ENCODE measurements at places on chromosomes 12 and 14.

- DNase-seq: peak; percentile 89
Observed at GRCh38 chr12:26870491-26871419, 37.8 kb upstream of the ITPR2 start.

- no peak for DNase-seq
Observed at GRCh38 chr12:11568762-11569478, 80.6 kb upstream of the ETV6 start.

- peak; percentile 77 for DNase-seq
Observed at GRCh38 chr12:6383572-6384498, at the start of gene LTBR. Gene LTBR, plus strand, starts transcription at chr12:6384162. Its CDS starts 197 bp downstream, at chr12:6384359.

- no peak for DNase-seq
Observed at GRCh38 chr12:54654926-54655325, 6.8 kb upstream of the DCD start.

DNA sequence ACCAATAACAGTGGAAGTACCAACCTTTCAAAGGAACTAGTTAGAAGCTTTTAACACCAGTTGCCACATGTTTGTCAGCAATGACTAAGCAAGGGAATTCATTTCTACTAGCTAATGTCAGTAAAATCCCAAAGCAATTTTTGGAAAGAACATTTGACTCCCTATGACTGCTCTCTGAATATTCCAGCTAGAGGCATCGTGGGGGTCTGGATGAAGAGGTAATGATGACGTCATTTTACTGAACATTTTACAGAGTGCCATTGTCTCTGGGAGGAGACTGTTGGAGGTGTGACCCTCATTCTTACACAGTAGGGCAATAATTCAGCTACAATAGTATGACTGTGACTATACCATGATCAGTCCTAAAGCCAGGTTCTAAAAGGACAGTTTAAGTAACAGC, 204.8 kb downstream of the ITPR2 start:
- DNase-seq: peak; percentile 71

DNA sequence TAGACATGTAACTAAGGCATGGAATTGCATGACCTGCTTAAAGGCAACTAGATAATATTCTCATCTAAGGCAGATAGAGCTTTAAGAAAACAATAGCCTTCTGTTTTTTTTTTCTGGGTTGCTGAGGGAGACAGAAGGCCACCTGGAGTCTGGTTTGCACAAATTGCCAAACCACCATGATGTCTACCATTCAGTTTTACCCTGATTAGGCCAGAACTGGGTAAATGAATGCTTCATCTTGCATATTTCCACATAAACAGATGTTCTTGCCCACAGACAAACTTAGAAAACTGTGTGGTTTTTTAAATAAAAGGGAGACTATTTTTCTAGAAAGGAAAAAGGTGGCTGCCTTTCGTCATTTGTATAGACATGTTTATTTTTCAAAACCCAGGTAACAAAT, 278.7 kb upstream of the PRICKLE1 start:
- no peak for DNase-seq

DNA sequence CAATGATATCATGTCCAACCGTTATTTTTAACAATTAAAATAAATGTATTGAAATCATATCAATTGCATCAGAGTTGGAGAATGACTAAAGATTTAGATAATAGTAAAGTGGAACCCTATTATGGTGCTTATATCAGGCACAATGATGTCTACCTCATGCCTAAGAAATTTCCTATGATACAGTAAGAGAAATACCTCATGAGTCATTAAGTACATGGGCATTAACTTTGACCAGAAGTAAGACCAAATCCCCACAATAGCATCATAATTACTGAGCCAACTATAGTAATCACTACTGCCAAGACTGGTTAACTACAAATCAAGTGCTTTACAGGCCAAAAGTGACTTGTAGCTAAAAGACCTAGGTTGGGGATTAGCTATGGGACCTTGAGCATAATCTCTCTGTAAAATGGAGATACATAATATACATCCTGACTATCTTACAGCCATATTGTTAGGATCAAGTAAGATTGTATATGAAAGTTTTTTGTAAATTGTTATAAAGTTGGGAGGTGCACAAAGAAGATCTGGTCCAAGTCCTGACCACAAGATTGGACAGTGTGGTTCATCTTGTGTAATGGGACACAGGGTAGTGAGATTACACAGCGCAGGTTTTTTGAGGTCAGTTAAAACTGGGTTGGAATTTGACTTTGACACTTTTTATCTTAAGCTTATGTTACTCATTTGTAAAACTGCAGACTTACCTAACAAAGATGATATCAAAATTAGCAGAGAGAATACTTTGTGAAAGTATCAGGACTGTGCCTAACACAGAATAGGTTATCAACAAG, 60.5 kb downstream of the ERGIC2 start:
- peak; percentile 90 for DNase-seq

DNA sequence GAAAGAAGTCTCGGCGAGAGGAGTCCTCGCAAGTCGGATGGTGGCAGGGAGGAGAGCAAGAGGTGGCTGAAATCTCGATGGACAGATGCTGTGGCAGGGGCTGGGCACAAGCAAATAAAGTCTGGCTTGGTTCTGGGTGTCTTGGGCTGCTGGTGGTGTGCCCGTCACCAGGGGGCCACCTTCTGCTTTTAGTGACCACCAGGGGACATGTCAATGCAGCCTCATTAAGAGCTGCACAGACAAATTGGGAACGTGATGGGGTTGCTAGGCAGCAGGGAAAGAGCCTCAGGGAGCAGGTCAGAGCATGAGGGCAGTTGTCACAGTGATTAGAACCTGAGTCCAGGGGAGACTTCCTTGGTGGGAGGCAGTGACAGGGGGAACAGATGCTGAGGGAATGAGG, 44.0 kb downstream of the LRRC74A start:
- DNase-seq: no peak

- no peak for DNase-seq
Observed at GRCh38 chr12:114194956-114195355, 211.0 kb downstream of the TBX5 start.

DNA sequence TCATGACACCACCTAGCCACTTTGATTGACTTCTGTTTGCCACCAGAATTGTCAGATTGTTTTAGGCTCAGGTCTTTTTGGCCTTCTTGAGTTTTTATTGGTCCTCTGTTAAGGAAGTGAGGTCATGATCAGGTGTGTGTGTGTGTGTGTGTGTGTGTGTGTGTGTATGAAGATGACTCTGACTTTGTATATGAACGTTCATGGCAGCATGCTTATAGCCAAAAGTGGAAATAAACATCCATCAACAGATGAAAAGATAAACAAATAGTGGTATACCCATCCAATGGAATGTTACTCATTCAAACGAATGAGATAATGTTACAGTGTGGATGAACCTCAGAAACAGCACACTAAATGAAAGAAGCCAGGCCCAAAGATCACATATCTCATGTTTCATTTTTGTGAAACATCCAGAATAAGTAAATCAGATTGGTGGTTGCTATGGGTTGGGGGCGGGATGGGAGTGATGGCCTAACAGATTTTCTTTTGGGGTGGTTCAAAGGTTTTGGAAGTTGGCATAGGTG, 258.6 kb downstream of the KTN1 start:
- no peak for DNase-seq

- no peak for DNase-seq
Observed at GRCh38 chr14:101937926-101938767, 26.2 kb upstream of the DYNC1H1 start.

GRCh38 chr14:74756326-74756725, 6.8 kb upstream of the YLPM1 start:
- DNase-seq: no peak

DNA sequence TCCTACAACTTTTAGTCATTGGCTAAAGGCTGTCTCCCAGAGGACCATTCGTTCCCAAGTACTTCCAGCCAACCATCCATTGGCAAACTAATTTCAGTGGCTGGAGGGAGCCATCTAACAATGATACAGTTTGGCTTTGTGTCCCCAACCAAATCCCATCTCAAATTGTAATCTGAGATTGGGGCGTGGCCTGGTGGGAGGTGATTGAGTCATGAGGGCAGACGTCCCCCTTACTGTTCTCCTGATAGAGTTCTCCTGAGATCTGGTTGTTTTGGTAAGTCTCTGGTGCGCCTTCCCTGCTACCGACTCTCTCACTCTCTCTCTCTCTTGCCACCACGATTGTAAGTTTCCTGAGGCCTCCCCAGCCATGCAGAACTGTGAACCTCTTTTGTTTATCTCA, 99.7 kb upstream of the FUT8 start:
- DNase-seq: no peak

DNA sequence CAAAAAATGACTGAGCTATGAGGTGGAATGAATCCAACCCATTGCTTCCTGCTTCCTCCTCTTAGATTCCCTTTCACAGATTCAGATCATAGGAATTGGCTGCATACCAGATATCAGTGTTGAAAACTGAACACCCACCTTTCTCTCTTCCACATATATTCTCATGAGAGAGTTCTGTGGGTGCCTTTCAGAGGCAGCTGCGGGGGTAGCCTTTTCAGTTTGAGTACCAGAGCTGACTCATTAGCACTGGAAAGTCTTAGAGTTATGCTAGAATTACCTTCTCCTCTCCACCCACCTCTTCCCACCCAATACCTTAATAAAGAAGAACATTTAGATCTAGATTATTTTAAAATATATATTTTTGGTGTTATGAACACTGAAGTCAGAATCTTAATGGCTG, 495.4 kb upstream of the SEL1L start:
- no peak for DNase-seq

GRCh38 chr12:20525064-20525610, 156.8 kb downstream of the PDE3A start:
- DNase-seq: peak; percentile 18

DNA sequence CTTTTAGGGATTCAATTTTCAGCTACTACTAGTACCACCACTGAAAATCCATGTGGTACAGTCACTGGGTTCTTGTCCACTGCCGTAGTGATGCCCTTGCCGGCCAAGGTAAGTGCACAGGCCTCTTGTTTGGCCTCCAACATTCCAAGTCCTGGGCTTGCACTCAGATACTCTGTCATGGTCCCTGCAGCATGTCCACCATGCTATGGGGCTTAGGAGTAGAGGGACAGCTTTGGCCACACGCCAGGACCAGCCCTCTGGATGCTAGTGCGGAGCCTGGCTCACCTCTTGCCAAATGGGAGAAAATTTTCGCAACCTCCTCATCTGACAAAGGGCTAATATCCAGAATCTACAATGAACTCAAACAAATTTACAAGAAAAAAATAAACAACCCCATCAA, 38.6 kb upstream of the APPL2 start:
- no peak for DNase-seq

All from bronchial epithelial cell (primary cell).